ENCODE measurements at places on chromosomes 5 and 9.
A peak's percentile ranks its signal among the peaks of the same experiment; 100 is the strongest.

- DNase-seq: peak; percentile 42
Observed at GRCh38 chr5:36696059-36696673, 89.8 kb downstream of the SLC1A3 start.

DNA sequence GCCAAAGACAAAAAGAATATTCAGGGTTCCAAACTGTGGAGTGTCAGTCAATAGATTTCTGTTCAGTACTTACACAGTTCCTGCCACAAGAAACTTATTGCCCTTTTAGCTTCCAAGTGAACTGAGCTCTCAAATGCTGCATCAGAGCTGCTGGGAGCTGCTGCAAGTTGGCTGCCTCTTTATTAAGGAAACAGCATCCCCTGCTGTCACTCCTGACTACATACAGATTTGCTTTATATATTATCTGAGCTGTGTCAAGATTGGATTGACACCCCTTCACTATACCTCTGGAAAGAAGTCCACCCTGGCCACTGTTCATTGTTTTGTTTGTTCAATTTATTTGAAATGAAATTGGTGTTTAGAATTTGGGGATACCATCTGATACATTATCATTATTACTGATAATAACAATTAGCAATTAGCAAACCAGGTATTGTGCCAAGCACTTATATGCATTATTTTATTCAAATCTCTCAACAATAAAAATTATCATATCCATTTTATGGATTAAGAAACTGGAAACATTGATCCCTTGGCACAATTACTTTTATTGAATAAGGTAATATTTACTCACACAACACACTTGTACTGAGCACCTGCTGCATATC, 16.4 kb upstream of the C5orf58 start:
- DNase-seq: peak; percentile 40

DNA sequence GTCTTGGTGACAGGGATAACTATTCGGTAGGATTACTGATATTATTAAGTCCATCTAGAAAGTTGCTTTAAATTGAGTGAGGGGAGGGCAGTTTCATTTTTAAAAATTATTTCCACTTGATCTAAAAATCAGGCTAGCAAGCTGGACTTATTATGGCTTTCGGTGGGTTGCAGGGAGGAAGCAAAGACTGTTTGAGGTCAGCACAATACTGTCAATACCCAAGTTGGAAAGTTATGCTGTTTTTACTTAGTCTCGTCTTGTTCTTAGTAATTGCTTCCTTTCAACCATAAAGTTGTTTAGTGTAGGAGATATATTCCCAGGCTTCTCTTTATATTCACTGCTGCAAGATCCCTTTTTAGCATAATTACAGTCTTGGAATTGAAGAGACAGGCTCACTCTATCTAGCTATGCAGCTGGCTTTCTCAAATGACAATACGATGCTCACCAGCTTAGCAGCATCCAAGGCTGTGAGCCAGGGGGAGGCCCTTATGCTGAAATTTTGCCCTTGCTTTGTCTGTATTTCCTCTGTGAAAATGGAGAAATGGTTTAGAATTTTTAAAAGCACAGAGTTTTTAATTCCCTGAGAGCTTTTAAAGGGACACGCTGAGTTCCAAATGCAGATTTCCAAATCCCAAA, 68.2 kb upstream of the APC start:
- DNase-seq: no peak

DNA sequence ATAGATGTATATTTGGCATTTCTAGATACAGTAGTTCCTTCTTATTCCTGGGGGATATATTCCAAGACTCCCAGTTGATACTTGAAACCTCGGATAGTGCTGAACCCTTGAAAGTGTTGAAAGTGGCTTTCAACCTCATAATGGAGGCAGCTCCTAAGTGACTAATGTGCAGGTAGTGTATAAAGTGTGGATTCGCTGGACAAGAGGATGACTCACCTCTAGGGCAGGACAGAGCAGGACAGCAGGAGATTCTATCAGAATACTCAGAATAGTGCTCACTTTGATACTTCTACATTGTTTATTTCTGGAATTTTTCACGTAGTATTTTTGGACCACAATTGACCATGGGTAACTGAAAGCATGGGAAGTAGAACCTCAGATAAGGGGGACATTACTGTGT, 1138.9 kb upstream of the WWC1 start:
- no peak for DNase-seq

DNA sequence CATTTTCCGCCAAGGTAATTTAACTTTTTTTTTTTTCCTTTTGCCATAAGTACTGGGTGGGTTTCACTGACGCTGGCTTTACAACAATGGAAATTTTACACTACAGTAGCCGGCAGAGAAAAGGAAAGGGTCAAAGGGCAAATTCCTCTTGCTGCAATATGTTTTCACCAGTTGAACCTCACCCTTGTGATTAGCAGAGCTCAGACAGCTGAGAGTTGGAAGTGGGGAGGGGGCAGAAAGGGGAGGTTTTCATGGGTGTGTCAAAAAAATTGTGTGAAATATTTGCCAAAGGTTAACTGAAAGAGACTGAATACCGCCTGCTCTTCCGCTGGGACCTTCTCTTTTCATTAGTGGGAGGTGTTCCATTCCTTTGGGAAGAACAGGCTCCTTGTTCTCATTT, 296.9 kb downstream of the ADAMTS6 start:
- peak; percentile 25 for DNase-seq

- DNase-seq: no peak
Observed at GRCh38 chr5:50547303-50547702, 106.2 kb upstream of the EMB start.

- DNase-seq: no peak
Observed at GRCh38 chr5:125148706-125149105, 402.3 kb upstream of the ZNF608 start.

DNA sequence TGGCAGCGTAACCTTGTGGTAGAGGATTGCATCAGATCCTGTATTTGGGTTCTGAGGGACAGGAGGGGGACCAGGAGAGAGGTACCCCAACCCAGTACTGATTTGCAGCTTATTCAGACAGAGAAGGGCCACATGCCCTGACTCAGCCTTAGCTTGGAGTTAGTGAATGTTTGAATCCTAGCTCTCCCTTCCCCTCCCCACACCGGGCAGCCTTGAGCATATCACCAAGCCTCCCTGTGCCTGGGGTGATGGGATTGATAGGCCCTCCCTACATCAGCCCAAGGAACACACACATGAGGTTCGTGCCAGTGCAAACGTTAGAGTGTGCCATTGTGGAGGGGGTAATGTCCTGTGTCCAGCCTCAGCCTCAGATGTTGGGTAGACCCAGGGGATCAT, 71.9 kb downstream of the AMBP start:
- DNase-seq: no peak

- DNase-seq: no peak
Observed at GRCh38 chr5:79295029-79295428, 59.1 kb downstream of the JMY start.

- DNase-seq: no peak
Observed at GRCh38 chr5:138654281-138654867, 79.2 kb upstream of the HSPA9 start.

DNA sequence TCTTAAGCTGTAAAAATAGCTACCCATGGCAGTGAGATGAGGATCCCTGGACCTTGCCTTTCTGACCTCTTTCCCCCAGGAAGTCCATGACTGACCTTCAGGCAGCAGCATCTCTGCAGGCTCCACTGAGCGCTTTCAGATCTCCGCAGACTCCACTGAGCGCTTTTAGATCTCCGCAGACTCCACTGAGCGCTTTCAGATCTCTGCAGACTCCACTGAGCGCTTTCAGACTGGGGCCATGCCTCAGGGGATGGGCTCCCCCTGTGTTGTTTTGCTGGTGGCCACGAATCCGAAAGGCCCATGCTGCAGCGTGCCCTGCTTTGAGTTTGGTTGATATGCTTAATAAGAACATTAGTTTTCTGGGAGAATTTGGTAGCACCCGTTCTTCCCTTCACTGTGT, 254.2 kb downstream of the FANCC start:
- no peak for DNase-seq

DNA sequence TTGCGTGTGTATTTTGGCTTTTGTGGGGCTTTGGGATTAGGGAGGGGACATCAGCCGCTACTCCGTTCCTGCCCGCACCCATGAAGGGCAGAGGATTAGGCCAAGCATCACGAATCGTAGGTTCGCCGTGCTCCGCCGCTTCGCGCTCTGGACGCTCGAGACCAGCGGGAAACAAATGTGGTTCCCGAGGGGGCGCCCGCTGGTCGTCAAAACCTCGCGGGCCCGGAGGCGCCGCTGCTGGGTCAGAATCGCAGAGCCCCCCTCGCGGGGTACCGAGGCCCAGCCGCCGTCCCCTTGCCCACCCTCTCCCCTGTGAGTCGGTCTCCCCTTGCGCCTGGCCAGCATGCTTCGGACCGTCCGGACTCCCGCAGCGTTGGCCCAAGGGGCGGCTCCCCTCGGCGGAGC, 2.3 kb upstream of the PAX5 start:
- DNase-seq: no peak

DNA sequence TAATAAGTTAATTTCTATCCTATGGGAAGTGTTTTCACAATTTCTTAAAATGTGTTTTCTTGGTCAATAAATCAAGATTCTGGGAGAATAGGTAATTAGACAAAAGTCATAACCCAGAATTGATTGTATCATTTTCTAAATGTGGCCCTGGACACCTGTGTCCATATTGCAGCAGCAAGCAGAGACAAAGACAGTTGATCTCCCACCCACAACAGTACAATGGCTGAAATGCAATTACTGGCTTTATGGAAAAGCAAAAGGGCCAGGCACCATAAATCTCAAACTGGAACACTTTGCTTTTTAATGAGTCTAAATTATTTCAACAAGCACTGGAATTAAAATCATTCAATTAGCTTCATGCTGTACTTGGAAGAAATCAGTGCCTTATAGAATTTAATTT, 157.2 kb downstream of the ESM1 start:
- no peak for DNase-seq

- no peak for DNase-seq
Observed at GRCh38 chr9:21357479-21358460, 7.1 kb upstream of the IFNA6 start.

GRCh38 chr5:5490774-5491347, 68.4 kb downstream of the ICE1 start:
- no peak for DNase-seq

DNA sequence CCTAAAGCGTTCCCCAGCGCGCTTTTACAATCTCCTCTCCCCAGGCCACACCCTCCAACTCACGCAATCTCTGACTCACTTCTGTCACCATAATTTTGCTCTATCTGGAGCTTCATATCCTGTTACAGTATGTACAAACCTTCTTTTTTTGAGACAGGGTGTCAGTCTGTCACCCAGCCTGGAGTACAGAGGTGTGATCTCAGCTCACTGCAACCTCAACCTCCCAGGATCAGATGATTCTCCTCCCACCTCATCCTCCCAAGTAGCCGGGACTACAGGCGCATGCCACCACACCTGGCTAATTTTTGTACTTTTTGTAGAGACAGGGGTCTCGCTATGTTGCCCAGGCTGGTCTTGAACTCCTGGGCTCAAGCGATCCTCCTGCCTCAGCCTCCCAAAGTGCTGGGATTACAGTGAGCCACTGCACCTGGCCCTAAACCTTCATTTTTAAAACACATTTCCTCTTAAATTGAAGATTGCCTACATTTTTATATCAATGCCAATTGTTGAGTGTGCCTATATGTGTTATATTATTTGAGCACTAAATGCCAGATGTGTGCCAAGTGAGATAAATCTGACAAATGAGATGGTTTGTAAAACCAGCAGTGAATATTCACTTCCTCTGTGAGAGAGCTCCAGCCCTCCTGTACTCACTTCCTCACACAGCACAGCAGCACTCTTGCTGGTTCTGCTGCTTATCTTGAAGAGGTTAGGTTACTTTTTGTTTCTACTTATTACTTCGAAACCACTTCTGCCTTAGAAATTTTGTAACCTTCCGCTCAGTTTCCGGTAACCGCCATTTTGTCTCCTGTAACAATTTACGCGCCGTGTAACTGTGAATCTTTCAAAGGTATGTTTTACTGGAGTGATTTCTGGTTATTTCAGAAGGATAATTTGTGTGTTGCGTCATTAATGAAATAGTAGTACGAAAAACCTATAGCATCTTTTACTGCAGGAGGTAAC, 57.9 kb downstream of the DOCK8 start:
- no peak for DNase-seq

- DNase-seq: no peak
Observed at GRCh38 chr5:171649075-171649401, 136.6 kb upstream of the SMIM23 start.

- DNase-seq: no peak
Observed at GRCh38 chr5:169472544-169472943, 111.0 kb upstream of the SPDL1 start.

- no peak for DNase-seq
Observed at GRCh38 chr5:5116956-5117355, 23.2 kb upstream of the ADAMTS16 start.
